ENCODE measurements at places on chromosomes 7 and 10.

GRCh38 chr10:108523016-108523800, 1358.7 kb upstream of the SORCS1 start:
- no peak for DNase-seq

- DNase-seq: no peak
These were observed 414.6 kb upstream of the FOXK1 start for GRCh38 chr7:4267341-4268039.

GRCh38 chr7:113831556-113831955, 87.3 kb downstream of the PPP1R3A start:
- no peak for DNase-seq

DNA sequence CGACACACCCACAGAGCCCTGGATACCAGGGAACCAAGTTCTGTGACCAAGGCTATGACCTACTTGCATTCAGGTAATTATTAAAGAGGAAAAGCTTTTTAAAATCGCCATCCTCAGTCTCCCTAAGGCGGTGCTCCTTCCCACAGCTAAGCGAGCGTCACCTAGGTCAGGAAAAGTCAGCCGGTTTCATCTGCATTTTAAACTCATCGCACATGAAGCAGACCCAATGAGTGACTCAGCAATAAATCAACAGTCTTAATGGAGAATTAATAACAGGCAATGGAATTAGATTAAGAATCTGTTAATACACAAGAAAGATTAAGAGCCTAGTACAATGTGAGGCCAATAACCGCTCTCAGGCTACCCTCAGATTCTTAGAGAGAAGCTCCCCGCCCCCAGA, 59.2 kb downstream of the HSPA12A start:
- DNase-seq: no peak

DNA sequence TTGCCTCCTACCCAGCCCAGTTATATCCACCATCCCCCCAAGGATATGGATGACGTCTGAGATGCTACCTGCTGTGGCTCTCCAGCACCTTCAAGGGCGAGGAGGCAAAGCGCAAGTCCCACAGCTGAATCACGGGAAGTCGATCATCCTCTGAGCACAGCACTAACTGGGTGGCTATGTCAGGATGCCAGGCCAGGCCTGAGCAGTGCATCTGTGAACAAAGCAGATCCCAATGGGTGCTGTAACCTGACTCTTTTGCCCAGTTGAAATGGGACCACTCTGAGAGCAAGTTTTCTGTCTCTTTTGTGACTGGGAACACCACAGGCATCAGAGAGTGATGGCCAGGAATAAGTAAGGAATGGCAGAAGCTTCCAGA, 12.3 kb downstream of the SEC31B start:
- no peak for DNase-seq

DNA sequence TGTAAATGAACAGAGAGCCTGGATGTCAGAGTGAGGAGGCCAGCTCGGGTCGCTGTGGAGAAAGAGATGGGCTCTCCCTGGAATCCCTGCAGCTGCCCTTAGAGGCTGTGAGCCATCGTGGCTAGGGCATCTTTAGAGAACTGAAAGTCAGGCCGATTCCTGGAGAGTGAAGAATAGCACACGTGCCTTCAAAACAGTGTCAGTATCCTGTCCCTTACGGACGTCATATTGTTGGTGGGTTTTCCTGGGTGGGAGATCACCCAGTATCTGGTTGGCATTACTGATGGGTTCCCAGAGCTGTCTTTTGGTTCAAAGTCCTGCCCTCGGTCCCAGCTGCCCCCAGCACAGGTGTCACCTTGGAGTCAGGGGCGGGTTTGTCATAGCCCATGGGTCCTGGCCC, 25.3 kb downstream of the IKZF1 start:
- no peak for DNase-seq

GRCh38 chr7:135976312-135977006, 700 bp downstream of the MTPN start:
- DNase-seq: peak; percentile 15

DNA sequence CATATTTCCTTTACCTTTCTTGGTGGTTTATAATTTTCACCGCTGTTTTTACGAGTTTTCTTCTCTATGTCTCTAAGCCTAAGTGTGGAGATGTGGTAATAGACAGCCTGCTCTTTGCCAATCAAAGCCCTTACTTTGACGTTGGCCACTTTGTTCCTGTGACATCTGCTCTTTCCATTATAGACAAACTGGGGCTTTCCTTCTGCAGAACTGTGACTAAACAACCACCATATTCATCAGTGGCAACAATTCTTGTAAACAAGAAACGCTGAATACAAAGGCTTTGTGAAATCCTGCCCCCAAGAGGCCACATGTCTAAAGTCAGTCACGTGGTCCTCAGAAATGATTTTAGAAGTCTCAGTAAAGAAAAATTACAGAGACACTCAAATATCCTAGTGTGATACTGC, 59.6 kb upstream of the CAPZA2 start:
- peak; percentile 80 for DNase-seq

- no peak for DNase-seq
These were observed 33.4 kb downstream of the INPP5A start for GRCh38 chr10:132570771-132571649.

- DNase-seq: no peak
These were observed 88.3 kb downstream of the CHST15 start for GRCh38 chr10:124005091-124005490.

- no peak for DNase-seq
These were observed 324.0 kb downstream of the LHFPL3 start for GRCh38 chr7:104652434-104652833.

Measured in dermis blood vessel endothelial cell (primary cell).